Stimulated activated CD4-positive, alpha-beta T cell treated with anti-CD3 and anti-CD28 coated beads, Interleukin-15, amount 100 ng/mL, for 1 hour (primary cell): ENCODE measurements at places on chromosomes 4 and X.

- DNase-seq: no peak
Measured at GRCh38 chrX:672931-673330, 42.3 kb downstream of the SHOX start.

GRCh38 chrX:145292218-145292617 is 44.9 kb downstream of the SPANXN1 start:
- no peak for DNase-seq

DNA sequence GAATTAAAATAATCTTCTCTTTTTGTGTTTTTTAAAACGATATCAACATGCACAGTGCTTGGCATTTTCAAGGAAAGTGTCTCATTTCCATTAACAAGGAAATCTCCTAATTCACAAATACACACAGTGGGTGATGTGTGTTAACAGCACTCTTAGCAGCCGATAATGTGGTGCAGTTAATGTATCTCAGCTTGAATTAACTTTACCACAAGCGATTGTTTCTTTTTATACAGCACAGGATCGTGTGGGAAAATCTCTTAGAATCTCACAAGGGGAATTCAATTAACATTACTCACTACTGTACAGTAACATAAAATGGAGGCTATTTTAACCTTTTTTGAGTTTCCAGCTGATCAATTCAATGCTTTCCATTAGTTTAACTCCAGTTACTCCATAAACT is 1841.9 kb downstream of the STIM2 start:
- no peak for DNase-seq

- DNase-seq: no peak
Measured at GRCh38 chr4:13865871-13866669, 238.5 kb upstream of the BOD1L1 start.

DNA sequence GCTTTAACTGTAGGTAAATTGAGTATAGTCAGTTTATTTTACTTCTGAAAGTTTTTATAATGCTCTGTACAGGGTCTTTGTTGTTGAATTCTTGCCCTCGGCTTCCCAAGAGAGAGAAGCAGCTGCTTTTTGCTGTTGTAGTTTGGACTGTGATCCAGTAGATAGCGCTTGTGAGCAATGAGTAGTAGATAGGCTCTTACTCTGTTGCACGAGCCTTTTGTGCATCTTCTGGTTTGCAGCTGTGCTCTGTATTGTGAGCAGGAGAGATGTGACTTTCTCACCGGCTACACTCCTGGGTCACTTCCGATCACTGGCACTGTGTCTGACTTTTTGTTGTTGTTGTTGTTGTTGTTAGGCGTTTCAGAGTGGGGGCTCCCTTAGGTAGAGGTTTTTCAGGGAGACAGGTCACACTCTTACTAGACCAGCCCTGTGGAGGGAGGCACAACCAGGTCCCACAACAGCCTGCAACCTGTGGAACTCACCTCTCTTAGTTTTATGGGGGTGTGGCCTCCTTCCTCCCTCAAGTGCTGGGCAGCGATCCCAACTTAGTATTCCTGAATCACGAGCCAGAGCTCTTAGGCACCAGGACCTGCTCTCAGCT is 822.1 kb upstream of the GALNTL6 start:
- no peak for DNase-seq

GRCh38 chr4:138861135-138861534 is 154.4 kb upstream of the NOCT start:
- DNase-seq: no peak

DNA sequence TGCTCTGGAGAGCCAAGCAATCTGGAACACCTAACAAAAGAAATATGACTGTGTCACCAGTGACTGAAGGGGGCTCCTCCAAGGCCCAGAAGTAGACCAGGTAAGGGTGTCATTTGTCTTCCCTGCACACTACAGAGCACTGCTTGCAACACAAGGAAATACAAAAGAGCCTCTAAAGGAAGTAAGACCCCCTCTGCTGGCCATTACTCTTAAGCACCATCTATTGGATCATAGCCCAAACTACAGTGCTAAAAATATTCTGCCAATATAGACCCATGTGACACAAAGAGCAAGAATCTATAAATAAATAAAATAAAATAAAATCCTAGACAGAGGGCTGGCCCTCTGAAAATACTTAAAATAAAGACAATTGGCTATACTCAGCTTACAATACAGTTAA is 528.7 kb downstream of the TMA16 start:
- no peak for DNase-seq

DNA sequence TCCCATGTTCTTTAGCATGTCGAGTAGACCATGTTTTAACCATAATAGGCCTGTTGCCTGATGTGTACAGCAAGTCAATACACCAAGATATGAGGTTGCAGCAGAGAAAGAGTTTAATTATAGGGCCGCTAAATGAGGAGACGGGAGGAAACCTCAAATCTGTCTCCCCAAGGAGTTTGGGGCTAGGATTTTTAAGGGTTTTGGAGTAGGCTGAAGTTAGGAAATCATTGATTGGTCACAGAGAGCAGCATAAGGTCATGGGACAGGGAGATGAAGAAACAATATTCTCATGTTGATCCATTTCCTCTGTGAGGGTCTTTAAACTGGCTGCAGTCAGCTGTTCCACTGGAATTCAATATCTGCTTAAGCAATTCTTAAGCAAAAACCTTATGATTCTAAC is 160.2 kb upstream of the GALNT7 start:
- DNase-seq: no peak

DNA sequence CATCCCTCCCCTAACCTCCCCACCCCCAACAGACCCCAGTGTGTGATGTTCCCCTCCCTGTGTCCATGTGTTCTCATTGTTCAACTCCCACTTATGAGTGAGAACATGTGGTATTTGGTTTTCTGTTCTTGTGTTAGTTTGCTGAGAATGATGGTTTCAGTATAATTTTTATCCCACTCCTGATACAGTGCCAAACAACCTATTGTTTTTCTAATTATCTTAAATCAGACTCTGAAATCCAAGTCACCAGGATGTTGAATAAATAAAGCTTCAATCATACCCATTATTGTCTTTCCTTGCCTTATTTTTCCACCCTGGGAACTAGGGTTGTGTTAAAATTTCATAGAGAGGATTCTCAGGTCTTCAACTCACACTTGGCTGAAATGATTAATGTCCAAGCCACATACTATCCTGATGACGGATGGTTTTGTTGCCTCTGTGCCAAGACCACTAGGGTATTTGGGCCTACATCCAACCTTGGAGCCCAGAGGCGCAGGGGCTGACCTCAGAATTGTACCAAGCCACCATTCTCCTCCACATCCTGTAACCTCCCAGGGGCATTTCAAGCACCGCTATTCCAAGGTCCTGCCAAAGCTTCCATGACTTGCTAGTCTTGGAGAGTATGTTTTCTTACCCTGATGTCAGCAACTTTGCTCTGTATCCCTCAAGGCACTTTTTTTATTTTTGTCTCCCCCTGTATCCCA is 332.4 kb downstream of the ARHGAP24 start:
- DNase-seq: no peak

DNA sequence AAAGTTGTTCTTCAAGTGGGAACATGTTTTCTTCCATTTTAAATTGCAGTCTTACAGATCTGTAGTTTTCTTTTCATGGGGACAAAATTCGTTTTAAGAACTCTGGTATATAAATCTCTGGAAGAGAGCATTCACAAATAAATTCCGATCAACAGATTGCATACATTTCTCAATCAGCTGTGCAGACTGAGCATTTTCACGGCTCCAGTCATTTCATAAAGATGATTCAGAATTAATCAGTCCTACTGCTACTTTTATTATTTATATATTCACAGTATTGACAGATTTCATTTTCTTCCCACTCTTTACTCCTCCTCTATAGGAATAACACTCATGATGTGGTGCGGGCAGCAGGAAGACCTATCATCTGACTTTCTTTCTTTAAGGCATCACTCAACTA is 534.9 kb upstream of the FTHL17 start:
- DNase-seq: no peak

GRCh38 chr4:9703391-9703790 is 78.0 kb upstream of the DRD5 start:
- DNase-seq: peak; percentile 42

DNA sequence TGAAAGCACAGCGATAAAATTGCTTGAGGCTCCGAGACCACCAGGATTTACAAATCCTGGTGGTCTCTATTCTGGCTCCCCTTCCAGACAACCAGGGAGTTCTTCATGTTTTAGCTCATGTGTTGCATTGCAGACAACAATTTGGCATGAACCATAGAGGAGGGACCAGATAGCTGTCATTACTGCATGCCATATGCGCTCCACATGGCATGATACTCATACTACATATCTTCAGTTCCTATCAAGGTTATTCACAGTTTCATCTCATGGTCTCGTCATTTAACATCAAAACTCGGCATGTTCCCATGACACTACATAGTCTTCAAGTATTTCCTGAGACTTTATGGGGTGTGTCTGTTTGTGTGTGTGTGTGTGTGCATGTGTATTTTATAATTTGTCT is 220.3 kb downstream of the OR13H1 start:
- DNase-seq: no peak
